Gastrocnemius medialis (tissue), 4 donors: ENCODE measurements at places on chromosomes 6 and 20. TPM values are rescaled to one million over a fixed set of nuclear protein-coding genes. Genes with fewer than 3 reads are reported as not detected.

DDO gene
- 1.8 TPM for total RNA-seq

CSNK2A1 gene
- total RNA-seq = 170 TPM

SOBP gene
- total RNA-seq = 32.5 TPM

LINC00237 gene
- total RNA-seq = not detected

SYNDIG1 gene
- 1.3 TPM for total RNA-seq

COX4I2 gene
- 4.2 TPM for total RNA-seq

GINS1 gene
- total RNA-seq = 0.20 TPM

GRCh38 chr20:21396599-21397340, 556 bp downstream of the NKX2-4 start:
- no peaks in the 10 kb centered on the region for H3K4me1 ChIP-seq
- peak overlapping the region; percentile 22 for H3K4me3 ChIP-seq
- H3K27ac ChIP-seq = no peak overlapping the region
- no peak for DNase-seq
- H3K36me3 ChIP-seq = no peaks in the 10 kb centered on the region

DNA sequence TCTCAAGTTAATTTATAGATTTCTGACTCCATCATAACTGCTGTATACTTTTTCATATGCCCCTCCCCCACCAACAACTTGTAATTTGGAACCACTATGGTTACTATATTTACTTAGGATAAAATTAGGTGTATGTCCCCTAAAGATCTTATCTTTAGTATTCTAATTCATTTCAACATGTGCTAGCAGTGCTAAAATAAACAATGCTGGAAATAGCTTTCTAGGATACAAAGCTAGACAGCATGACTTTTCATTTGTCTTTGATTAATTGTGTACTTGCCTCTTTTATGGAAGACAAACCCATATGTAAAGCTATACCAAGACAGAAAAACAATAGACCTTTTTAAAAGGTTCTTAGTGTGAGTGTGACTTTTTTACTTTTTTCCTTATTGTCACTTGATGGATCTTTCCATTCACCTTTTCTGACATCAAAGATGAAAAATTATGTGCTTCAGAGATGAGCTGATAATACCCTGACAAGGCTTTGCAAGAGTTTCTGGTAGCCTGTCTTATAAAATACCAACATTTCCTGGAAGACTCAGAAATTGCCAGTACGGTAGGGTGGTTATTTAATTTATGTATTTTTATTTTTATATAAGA, 31.2 kb upstream of the POPDC3 start:
- H3K4me3 ChIP-seq = no peak overlapping the region
- peaks cover 18% of the 10 kb centered on the region for H3K4me1 ChIP-seq
- no peak for DNase-seq
- H3K27ac ChIP-seq = peak overlapping the region; percentile 64
- no peaks in the 10 kb centered on the region for H3K27me3 ChIP-seq
- no peaks in the 10 kb centered on the region for H3K36me3 ChIP-seq

GRCh38 chr6:43829470-43829869, 59.5 kb downstream of the VEGFA start:
- H3K27me3 ChIP-seq = no peaks in the 10 kb centered on the region
- DNase-seq = no peak
- H3K36me3 ChIP-seq = no peaks in the 10 kb centered on the region
- H3K27ac ChIP-seq = no peak overlapping the region
- no peaks in the 10 kb centered on the region for H3K4me1 ChIP-seq

DNA sequence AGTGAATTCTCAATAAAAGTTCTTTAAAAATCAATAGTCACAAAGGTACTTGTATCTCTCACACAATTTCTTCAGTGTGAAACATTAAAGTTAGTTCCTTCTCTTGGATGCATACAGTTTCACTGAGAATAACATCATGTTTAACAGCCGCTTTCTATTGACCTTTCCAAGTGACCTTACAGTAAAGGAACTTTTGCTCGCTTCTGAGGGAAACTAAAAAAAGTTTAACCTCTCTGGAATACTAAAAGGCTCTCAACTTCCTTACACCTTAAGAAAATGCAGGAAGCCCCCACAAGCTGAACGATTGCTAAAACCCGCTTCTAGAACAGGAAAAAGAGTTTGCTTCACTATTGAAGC, 1.3 kb downstream of the RRAGD start:
- H3K36me3 ChIP-seq = no peaks in the 10 kb centered on the region
- peak overlapping the region; percentile 99 for H3K27ac ChIP-seq
- no peak for DNase-seq
- peaks cover 50% of the 10 kb centered on the region for H3K4me1 ChIP-seq

DNA sequence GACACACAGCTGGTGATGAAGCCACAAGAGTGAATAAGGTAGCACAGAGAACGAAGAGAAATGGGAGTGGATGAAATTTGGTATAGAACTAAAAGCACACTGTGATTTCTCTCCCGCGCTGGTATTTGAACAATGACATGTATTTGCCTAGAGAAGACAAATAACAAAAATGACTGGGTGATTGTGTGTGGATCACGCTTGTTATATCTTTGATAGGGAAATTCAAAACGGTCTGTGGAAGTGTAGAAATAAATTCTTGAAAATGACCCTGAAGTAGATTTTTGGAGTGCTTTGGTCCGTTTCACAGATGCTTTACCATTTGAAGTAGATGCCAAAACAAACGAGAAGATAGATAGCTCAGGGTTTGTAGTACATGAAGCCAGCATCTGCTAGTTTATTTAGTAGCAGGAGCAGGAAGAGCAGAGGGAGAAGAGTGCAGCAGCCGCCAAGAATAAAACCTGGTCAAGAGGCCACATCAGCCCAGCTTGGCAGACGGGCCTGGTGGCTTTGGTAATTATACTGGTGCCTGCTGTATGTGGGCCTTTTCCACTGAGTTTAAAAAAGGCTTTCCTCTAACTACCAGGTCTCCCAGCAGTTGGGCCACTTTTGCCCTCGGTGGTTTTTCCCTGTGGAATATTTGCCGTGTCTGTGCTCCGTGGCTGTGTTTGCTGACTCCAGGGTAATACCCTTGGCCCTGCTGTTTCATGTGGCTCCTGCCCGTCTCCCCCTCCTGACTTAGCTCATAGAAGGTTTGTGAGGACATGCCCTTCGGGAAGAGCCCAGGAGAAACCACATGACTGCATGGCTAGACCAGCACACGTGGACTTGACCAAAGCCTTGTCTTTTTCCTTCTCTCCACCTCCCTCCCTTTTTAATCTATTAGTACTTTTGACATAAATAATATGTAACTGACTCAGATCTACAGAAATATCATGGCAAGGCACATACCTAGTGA, 294.0 kb downstream of the SOX4 start:
- H3K36me3 ChIP-seq = no peaks in the 10 kb centered on the region
- H3K27me3 ChIP-seq = no peaks in the 10 kb centered on the region
- H3K27ac ChIP-seq = no peak overlapping the region
- no peak for DNase-seq
- no peak overlapping the region for H3K4me3 ChIP-seq

GRCh38 chr6:144223686-144224085, 61.4 kb upstream of the UTRN start:
- DNase-seq = no peak
- H3K27ac ChIP-seq = no peak overlapping the region
- H3K36me3 ChIP-seq = no peaks in the 10 kb centered on the region
- H3K4me1 ChIP-seq = no peaks in the 10 kb centered on the region
- H3K4me3 ChIP-seq = no peak overlapping the region

DNA sequence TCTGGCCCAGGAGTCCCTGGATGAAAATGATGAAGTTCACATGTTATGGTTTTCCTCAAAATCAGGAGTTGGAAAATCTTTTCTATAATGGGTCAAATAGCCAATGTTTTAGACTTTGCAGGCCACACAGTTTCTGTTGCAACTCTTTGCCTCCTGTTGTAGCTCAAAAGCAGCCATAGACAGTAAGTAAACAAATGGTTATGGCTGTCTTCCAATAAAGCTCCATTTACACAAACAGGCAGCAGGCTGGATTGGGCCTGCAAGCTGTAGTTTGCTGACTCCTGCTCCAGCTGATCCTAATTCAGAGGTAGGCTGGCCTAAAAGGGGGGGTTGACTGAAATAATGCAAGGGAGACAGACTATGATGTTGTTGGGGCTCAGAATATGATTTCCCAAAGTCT, 33.0 kb downstream of the METTL24 start:
- no peaks in the 10 kb centered on the region for H3K36me3 ChIP-seq
- H3K27ac ChIP-seq = no peak overlapping the region
- H3K4me1 ChIP-seq = no peaks in the 10 kb centered on the region
- H3K4me3 ChIP-seq = no peak overlapping the region
- H3K27me3 ChIP-seq = no peaks in the 10 kb centered on the region
- no peak for DNase-seq

DNA sequence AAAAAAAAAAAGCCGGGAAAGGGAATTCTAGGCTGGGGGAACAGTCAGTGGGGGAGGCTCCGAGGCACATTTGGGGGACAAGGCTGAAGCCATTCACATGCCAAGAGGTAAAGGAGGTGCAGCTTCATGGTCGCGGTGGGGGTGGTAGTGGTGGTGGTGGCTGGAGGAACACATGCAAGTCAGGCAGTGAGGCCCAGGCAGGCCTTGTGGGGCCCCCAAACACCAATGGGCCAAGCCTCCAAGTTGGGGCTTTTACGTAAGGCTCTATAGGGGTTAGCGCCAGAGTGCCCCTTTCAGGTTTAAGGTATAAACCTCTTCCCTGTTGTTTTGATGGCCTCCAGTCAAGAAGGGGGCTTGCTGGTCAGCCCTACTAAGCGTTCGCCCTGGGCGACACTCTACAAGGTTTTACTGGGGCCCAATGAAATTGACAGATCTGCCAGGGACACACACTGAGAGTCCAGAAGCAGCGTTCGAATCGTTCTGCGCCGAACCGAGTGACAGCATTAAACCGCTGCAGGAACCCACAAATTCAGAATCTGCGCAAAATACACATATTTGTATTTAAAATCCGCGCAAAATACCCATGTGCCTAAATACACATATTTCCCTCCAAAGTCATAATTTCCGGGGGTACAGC, 818 bp upstream of the AP5S1 start:
- peaks cover 19% of the 10 kb centered on the region for H3K4me1 ChIP-seq
- H3K27me3 ChIP-seq = no peaks in the 10 kb centered on the region
- H3K4me3 ChIP-seq = peak overlapping the region; percentile 66

- no peak for DNase-seq
- no peaks in the 10 kb centered on the region for H3K27me3 ChIP-seq
- H3K36me3 ChIP-seq = no peaks in the 10 kb centered on the region
Measured at GRCh38 chr6:51616243-51616642, 471.2 kb downstream of the PKHD1 start.

GRCh38 chr6:91435630-91436029, 848.8 kb upstream of the MAP3K7 start:
- no peaks in the 10 kb centered on the region for H3K27me3 ChIP-seq
- DNase-seq = no peak
- H3K4me3 ChIP-seq = no peak overlapping the region
- no peaks in the 10 kb centered on the region for H3K36me3 ChIP-seq
- H3K4me1 ChIP-seq = no peaks in the 10 kb centered on the region

DNA sequence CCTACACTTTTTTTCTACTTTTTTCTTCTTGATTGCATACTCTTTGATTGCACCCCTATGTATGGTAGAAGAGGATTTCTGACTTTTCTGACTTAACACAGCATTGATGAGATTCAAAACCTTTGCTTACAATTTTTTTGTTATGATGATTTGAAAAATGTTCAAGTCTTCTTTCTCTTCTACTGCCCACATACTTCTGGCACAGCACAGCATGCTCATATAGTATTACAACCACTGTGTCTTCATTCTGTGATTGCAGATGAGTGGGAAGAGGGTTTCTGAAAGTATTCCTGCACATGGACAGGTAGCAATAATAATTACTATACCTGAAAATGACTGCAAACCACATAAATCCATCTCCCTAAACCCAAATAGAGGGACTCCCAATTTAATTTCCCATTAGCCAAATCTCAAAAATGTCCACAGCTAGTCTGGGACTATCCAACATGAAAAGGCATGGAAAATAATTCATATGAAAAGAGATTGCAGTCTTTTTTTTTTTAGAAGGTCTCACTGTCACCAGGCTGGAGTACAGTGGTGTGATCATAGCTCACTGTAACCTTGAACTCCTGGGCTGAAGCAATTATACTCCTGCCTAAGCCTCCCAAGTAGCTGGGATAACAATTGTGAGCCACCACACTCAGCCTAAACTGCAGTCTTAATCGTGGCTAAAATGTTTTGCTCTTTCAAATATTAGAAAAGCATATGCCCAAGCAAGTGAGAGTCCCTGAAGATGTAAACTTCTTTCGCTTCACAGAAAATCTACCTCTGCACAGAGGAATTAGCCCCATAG, 15.9 kb upstream of the TENT5A start:
- H3K36me3 ChIP-seq = no peaks in the 10 kb centered on the region
- no peaks in the 10 kb centered on the region for H3K4me1 ChIP-seq
- no peak overlapping the region for H3K27ac ChIP-seq
- no peak overlapping the region for H3K4me3 ChIP-seq
- no peaks in the 10 kb centered on the region for H3K27me3 ChIP-seq

GRCh38 chr6:3697609-3698008, 53.9 kb downstream of the PXDC1 start:
- H3K4me3 ChIP-seq = no peak overlapping the region
- H3K27me3 ChIP-seq = no peaks in the 10 kb centered on the region
- H3K36me3 ChIP-seq = no peaks in the 10 kb centered on the region
- no peak overlapping the region for H3K27ac ChIP-seq
- H3K4me1 ChIP-seq = no peaks in the 10 kb centered on the region

DNA sequence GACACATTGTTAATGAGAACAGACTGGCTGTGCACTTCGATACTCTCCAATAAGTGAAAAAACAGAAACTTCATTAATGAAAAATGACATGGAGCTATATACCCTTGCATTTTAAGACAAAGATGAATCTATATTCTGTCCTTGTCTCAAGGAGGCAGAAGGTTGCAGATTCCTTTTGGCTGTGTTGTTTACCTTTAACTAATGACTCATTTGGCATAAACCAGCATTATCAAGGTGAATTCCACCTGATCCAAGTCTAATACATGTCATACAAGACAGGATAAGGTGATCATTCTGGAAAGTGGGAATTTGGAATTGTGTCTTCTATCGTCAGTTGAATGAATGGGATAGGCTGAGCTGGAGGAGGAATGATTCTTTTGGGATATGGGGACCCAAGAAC, 192.9 kb downstream of the PLCB4 start:
- H3K4me3 ChIP-seq = no peak overlapping the region
- H3K27ac ChIP-seq = no peak overlapping the region
- no peaks in the 10 kb centered on the region for H3K36me3 ChIP-seq
- no peaks in the 10 kb centered on the region for H3K27me3 ChIP-seq

DNA sequence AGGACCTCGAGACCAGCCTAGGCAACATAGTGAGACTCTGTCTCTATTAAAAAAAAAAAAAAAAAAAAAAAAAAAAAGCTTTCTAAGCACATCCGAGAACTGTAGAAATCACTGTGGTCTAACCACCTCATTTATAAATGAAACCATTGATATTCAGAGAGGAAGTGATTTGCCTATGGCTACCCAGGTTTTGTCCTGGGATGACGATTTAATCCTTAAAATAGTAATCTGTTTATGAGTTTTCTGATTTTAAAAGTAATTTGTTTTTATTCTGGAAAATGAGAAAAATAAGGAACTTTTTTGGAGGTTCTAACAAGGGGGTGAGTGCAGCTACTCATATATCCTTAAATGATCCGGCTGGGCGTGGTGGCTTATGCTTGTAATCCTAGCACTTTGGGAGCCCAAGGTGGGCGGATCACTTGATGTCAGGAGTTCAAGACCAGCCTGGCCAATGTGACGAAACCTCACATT, 6.5 kb upstream of the BTN3A2 start:
- H3K27me3 ChIP-seq = no peaks in the 10 kb centered on the region
- no peak for DNase-seq
- no peak overlapping the region for H3K4me3 ChIP-seq
- no peaks in the 10 kb centered on the region for H3K4me1 ChIP-seq

- no peaks in the 10 kb centered on the region for H3K36me3 ChIP-seq
- H3K27ac ChIP-seq = no peak overlapping the region
- DNase-seq = no peak
Measured at GRCh38 chr6:134299236-134299635, 18.7 kb downstream of the SGK1 start.

- H3K36me3 ChIP-seq = no peaks in the 10 kb centered on the region
- no peak overlapping the region for H3K4me3 ChIP-seq
- H3K27ac ChIP-seq = no peak overlapping the region
- no peaks in the 10 kb centered on the region for H3K27me3 ChIP-seq
- no peak for DNase-seq
Measured at GRCh38 chr6:4665489-4666417, 110.5 kb upstream of the CDYL start.
